ENCODE measurements at places on chromosomes 3 and 15.

GRCh38 chr3:102887431-102887830 lies 452.6 kb downstream of the ZPLD1 start:
- no peak for DNase-seq

DNA sequence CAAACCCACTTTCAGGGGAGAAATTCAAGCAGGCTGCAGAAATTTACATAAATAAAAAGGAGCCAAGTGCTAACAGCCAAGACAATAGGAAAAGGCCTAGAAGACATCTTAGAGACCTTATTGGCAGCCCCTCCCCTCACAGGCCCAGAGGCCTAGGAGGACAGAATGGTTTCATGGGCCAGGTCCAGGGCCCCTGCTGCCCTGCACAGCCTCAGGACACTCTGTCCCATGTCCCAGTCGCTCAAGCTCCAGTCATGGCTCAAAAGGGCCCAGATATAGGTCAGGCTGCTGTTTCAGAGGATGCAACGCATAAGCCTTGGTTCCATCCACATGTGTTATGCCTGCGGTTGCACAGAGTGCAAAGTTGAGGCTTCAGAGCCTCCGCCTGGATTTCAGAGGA lies 55.8 kb downstream of the SLC41A3 start:
- DNase-seq = no peak

DNA sequence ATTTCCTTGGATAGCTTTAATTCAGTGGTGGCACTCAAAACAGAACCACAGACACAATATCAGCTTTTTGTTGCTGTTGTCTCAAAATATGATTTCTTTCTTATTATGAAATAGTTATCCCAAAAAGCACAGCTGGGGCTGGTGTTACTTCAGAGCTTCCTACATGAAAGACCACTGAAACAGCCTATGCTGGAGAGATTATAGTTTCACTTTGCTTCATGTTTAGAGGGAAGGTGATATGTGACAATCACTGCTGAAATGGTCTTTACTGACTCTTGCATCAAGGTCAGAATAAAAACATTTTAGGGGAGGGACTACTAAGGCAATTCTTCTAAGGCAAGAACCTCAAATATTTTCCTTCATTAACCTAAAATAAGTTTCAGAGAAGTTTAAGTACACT lies 190.7 kb downstream of the TNIK start:
- DNase-seq = no peak

DNA sequence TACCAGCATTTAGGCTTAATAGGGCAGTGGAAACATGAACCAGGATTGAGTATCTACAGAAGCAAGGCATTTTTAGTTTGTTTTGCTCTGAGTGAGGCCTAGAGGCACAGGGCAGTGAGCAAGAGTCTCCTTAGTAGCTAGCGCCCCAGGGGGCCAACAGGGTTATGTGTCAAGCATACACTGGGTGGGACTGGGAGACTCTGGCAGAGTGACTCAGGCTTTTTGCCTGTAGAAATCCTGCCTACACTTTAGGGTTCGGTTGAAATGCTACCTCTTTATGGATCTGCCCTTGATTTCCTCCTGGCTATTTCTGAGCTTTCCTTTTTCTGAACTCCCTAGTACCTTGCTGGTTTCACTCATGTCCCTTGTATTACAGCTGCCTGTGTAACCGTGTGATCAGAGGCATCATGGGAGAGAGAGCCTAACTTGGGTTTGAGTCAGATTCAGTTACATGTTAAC lies 72.2 kb downstream of the TOP2B start:
- no peak for DNase-seq

DNA sequence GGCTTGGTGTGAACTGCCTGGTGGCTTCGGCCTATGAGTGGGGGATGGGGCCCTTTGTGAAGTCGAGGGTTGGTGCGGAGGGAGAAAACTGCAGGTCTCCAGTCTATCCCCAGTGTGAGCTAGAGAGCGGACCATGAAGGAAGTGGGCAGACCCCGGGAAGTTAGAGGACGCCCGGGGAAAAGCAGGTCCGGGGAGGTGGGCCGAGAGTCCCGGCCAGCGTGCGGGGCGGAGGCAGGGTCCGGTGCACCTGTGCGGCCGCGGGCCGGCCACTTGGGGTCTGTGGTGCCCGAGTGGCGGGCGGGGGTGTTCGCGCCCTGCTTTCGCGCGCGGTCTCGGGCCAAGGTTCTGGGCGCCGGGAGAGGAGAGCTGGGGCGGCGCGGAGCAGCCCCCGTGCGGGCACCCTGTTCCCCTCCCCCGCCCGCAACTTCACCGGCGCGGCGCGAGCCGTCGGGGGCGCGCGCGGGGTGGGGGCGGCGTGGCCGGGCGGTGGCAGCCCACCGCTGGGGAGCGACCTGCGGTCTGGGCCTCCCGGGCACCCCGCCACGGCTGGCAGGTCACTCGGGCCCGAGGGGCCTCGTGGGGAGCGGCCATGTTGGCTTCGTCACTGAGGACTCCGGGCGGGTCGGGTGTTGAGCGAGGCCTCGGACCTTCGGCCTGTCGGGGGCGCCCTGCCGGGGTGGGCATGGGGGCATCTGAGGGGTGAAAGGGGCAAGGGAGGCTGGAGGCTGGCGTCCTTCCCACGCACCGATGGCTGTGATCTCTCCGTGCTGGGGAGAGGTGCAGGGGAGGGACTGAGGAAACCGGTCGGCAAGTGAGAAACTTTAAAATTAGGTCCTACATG lies 4.8 kb downstream of the UBE2E1 start:
- peak; percentile 16 for DNase-seq

- no peak for DNase-seq
Observed at GRCh38 chr15:29990035-29990434, 92.7 kb upstream of the GOLGA8J start.

DNA sequence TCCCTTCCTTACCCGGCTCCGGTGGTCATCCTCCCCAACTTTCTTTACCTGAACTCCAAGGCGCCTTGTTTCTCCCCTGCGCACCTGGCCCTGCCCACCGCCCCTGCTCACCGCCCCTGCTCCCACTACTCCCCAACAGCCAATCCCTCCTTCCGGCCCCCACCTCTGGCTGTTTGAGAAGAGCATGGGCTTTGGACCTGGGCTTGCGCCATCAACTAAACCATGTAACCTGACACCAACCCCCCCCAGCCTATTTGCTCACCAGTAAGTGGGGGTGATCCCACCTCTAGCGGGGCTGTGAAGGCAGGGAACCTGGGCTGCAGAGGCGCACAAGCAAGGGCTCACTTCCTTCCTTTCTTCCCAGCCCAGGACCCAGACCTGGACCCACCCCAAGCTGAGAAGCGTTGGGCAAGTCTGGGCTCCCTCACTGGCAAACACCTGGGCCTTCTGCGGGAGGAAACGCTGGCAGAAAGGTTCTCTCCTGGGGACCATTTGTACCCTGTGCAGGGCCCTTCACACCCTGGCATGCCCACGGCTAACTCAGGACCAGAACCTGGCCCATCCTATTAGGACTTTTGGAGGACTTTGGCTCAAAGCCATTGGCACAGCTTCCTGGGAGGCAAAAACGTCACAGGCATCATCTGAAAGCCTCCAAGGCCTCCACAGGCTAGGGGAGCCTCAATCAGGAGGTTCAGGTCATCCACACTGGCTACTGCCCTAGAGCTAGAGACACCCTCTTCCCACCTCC lies at the start of gene PLXNB1:
TSS of gene PLXNB1 (minus strand) at position 127 of the 748 bp plus-strand sequence. CDS start 5,475 bp downstream, outside the sequence.
- no peak for DNase-seq

DNA sequence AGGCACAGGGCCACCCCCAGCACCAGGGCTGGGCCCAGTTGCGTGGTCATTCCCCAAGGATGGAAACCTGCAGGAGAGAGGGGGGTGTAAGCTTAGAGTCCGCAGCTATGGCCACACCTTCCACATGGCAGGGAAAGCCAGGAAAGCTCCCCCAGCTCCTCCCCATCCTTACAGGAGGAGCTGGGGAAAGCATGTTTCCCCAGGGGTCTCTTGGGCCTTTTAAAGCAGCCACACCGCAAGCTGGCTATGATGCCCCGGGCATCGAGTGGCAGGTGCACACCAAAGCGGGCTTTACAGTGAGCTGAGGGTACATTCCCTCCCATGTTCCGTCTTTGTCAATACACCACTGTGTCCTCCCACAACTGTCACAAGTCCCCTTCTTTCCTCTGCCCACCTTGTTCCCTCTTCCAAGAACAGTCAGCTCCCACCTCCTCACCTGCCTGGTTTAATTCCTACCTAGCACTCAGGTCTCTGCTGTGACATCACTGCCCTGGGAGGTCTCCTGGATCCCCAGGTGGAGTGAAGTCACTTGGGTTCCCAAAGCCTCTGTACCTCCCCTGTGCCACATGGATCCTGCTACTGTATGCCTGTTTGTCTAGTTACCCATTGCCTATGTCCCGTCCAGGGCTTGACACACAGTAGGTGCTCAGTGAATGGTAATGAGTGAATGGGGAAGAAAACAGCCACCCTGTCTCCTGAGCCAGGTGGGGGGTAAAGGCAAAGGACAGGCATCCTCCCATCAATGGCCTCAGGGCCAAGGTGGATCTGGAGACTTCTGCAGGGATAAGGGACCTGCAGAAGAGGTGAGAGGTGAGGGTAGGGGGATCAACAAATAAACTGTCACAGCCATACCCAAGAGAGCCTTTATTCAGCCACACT lies 3.4 kb downstream of the HYAL3 start:
- no peak for DNase-seq

- no peak for DNase-seq
Observed at GRCh38 chr3:154274348-154274747, 49.9 kb downstream of the DHX36 start.

- no peak for DNase-seq
Observed at GRCh38 chr15:45048794-45049631, 26.0 kb downstream of the SORD start.

GRCh38 chr3:5009506-5010109 lies 30.4 kb downstream of the BHLHE40 start:
- no peak for DNase-seq

GRCh38 chr15:65033659-65034269 lies 4.3 kb upstream of the MTFMT start:
- DNase-seq = no peak

DNA sequence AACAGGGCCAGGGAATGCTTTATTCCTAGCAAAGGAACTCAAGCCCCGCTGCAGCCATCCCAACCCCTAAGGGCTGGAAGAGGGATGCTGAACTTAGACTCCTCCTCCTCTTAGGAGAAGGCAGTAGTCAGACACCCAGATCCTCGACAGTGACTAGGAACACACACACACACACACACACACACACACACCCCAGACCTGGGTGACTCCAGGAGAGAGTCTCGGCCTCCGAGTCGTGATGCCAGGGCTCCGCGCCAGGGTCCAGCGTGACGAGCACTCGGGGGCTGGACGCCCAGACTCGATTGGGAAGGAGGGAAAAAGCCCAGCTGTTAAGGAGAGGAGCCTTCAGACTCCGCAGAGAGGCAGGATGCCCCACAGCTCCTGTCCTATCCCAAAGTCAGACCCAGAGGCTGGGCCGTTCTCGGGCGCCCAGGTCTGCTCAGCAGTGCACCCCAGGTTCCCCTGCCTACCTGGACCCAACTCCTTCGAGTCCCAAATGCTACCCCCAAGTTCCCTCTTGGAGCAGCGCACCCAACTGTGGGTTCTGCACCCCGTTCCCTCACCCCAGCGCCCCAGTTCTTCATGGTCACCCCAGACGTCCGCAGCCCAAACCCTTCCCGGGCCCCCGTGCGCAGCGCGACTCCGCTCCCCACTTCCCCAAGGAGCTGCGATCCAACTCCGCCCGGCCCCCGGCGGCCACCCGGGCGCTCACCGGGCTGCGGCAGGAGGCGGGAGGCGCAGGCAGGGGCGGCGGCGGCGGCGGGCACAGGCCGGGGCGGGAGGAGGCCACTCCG lies 421 bp downstream of the BMF start:
- no peak for DNase-seq

DNA sequence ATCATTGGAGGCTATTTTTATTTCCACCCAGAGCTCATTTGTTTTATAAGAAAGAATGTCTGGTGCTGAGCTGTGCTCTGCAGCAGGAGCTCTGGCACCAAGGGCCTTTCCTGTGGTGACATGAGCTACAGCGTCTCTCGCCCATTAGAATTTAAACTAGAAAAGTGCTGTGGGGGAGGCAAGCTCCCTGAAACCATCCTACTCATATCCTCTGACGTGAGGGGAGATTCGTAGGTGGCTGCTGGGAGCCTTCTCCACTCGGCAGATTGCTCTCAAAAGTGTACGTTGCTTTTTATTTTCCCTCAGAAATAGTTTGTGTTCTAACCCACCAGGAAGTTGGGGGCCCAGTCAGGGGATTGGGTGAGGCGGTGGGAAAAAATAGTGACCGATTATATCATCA lies 76.3 kb upstream of the ARHGEF3 start:
- no peak for DNase-seq

DNA sequence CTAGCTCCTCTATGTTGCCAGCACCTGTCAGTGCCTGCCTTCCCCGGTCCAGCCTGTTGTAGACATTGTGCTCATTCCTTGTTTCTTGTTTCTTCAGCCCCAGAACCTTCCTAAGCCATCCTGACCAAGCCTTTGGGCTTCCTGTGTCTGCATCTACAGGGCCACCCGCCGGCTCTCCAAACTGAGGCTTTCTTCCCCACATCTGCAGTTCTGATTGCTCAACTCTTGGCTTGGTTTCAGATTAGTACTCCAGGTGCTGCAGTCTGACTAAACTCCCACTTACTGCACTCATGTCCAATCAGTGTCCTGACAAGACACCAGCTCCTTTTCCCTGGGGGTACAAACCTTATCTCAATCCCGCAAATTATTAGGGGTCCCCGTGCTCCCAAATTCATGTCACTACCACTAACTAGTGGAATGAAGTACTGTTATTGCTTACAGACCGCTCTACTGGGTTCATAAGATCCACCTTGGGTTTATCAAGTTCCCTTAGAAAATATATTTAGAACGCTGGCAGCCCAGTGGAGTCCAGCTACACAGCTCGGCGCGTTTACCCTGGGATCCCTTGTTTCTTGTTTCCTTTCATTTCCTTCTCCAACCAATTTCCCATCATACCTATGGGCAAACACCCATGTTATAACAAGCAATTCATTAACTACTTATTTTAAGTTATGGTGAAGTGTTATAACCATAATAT lies 114.2 kb upstream of the TJP1 start:
- no peak for DNase-seq

DNA sequence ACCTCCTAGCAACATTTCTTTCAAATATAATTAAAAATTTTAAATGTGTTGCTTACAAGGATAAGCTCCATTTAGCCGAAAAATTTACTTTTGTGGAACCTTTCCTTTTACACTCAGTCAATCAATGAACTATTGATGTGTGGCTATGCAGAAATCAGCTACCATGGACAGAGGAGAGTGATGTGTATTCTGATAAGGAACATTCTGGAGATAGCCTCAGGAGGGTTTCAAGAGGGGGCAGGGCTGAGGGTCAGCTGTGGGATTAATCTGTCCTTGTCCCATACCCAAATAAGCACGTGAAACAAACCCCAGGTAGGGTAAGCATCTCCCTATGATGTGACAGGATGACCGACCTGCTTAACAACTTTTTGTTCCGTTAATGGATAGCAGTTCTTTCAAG lies 192.6 kb upstream of the PROK2 start:
- DNase-seq = no peak

GRCh38 chr3:192422321-192422996 lies 304.9 kb downstream of the FGF12 start:
- no peak for DNase-seq

- DNase-seq = no peak
Observed at GRCh38 chr3:172931746-172932285, 181.3 kb downstream of the ECT2 start.
